Stimulated activated CD4-positive, alpha-beta T cell treated with anti-CD3 and anti-CD28 coated beads, Interleukin-4, amount 100 ng/mL, for 4 hours (primary cell): ENCODE measurements at places on chromosomes 7 and 10.

- DNase-seq: no peak
Measured at GRCh38 chr10:43218951-43219837, 47.7 kb downstream of the RASGEF1A start.

DNA sequence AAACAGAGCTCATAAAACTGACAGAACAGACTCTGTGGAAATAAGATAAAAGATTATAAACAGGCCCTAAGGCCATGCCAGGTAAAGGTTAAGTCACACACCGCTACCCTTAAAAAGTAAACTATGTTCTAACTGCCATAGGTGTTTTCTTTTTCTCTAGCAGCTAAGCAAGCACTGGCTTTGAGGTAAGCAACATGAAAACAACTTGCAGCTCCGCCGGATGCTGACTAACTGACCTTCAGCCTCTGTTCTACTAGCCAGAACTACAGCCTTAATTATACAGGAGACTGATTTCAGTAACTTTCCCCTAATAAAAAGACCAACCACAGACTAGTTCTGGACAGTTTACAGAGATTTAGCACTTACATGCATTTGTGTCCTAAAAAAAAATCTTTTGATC is 708.3 kb downstream of the CCSER2 start:
- no peak for DNase-seq

DNA sequence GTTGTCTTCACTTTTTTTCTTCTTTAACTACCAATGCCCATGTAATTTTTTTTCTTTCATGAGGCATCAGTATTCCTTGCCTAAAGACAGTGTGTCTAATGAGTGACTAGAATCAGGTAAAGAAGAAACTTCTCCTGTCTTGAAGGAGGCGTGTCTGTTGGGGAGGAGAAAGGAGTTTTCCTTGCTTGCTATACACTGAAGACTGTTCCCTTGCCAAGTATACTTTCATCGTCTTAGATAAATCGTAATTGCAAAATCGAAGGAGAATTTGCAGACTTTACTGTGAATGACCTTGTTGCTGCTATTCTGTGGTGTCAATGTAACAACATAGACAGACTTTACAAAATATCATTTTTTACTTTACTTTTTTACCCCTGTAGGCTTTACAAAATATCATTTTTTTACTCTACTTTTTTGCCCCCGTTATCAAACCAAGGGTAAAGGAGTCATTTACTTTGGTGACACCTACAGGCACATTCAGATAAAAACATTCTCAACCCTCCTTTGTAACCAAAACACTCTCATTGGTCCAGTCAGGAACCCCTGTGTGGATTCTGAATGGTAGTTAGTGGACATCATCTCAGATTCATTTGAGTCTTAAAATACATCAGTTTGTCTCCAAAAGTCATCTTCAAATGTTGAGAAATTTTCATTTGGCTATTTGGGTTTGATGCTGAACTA is 232.4 kb downstream of the AHR start:
- no peak for DNase-seq

DNA sequence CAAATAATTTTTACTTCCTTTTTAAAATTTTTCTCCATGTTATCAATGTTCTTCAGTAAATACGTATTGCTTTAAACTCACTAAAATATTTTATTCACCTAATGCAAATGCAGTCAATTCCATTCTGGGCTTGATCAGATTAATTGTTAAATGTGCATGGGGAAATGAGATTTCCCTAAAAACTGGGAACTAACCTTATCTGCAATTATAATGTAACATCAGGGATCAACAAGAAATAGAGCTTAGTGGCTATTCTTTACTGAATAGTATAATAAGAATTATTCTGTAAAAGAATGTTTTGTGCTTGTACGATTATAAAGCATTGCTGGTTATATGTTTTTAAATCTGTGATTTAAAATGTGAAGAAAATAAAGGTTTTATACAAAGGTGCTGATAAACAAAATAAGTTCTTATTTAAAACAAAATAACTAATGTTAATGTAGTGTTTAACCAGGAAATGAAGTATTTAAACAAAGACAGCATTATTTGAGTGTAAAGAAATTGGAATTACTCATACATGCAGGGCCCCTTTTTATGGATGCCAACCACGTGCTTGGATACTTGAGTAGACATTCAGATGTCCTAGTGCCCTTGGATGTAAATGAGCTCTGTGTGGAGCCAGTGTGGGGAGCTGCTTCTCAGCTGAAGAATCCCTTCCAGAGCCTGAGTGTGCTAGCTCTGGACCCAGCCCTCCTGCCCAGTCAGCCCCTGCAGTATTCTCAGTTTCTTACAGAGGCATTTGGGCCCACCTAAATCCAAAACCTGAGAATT is 84.2 kb downstream of the REEP3 start:
- DNase-seq: no peak

DNA sequence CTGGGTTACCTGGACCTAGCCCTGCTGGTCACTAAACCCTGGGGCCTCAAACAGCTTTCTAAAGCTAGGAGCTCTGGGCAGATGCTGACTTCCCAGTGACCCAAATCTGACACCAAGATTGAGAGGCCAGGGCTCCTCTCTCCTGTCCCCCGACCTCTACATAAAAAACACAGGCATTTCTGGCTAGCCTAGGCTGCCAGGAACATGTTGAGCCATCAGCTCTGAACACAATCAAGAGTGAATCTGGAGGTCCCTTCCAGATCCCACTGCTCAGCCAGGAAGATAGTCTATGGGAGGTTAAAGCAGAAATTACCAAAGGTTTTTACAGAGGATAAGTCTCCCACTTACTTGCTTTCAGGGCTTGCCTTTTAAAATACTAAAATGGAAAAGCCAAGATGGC is 22.1 kb upstream of the PDE1C start:
- DNase-seq: no peak

GRCh38 chr7:25353196-25353595 is 124.9 kb upstream of the NPVF start:
- no peak for DNase-seq

- DNase-seq: no peak
Measured at GRCh38 chr7:103391150-103391549, 43.7 kb downstream of the PSMC2 start.

GRCh38 chr10:45612741-45613140 is 59.8 kb downstream of the ZFAND4 start:
- DNase-seq: no peak

DNA sequence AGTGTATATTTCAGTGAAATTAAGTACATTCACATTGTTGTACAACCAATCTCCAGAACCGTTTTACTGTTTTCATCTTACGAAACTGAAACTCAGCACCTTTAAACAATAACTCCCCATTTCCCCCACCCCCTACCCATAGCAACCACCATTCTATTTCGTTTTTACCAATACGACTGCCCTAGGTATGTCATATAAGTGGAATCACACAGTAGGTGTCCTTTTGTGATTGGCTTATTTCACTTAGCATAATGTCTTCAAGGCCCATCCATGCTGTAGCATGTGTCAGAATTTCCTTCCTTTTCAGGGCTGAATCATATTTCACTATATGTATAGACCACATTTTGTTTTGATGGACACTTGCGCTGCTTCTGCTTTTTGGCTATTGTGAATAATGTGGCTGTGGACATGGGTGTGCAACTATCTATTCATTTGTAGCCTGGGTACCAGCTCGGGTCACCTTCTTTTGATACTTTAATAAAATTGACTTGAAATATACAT is 34.3 kb upstream of the DLG5 start:
- DNase-seq: no peak

GRCh38 chr10:24718031-24718855 is 5.4 kb downstream of the ARHGAP21 start:
- no peak for DNase-seq

GRCh38 chr10:110522365-110522988 is 24.8 kb downstream of the DUSP5 start:
- DNase-seq: no peak

GRCh38 chr10:124949543-124949942 is 7.6 kb downstream of the ZRANB1 start:
- no peak for DNase-seq

DNA sequence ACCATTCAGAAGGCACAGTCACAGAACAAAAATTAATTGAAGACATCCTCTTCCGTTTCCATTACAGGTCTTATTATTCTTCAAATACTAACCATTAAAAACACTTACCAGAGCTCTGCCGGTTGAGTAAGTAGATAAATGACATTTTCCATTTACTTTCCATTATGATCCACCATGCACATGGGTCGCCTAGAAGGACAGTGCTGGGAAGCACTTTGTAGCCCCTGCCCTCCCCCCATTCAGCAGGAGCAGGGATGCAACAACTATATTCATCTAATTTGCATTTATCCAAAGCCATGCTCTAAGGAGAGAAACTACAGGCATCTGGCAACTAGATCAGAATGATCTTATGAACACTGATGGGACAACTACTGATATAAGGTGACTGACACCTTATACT is 76.8 kb upstream of the AFAP1L2 start:
- DNase-seq: no peak

- no peak for DNase-seq
Measured at GRCh38 chr10:123429706-123430221, 236.4 kb upstream of the GPR26 start.

- no peak for DNase-seq
Measured at GRCh38 chr10:22367471-22367870, 22.2 kb downstream of the SPAG6 start.

- no peak for DNase-seq
Measured at GRCh38 chr7:70037171-70037933, 439.1 kb downstream of the AUTS2 start.

GRCh38 chr10:97689559-97690020 is 2.5 kb upstream of the AVPI1 start:
- DNase-seq: no peak

DNA sequence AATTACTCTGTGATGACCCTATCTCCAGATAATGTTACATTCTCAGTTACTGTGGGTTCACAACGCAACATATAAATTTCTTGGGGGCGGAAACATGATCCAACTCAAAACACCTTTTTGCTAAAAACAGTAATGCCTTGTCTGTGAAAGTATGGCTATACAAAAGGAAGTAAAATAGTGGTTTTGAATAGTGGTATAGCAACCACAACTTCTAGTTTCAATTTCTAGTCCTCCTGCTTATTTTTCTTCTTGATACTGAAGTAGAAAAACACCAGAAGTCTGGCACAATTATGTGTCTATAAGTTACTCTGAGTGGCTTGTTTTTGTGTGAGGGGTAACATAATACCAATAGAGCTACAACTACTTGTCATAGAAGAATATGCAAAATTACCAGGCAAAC is 21.5 kb upstream of the ZNF800 start:
- DNase-seq: no peak

DNA sequence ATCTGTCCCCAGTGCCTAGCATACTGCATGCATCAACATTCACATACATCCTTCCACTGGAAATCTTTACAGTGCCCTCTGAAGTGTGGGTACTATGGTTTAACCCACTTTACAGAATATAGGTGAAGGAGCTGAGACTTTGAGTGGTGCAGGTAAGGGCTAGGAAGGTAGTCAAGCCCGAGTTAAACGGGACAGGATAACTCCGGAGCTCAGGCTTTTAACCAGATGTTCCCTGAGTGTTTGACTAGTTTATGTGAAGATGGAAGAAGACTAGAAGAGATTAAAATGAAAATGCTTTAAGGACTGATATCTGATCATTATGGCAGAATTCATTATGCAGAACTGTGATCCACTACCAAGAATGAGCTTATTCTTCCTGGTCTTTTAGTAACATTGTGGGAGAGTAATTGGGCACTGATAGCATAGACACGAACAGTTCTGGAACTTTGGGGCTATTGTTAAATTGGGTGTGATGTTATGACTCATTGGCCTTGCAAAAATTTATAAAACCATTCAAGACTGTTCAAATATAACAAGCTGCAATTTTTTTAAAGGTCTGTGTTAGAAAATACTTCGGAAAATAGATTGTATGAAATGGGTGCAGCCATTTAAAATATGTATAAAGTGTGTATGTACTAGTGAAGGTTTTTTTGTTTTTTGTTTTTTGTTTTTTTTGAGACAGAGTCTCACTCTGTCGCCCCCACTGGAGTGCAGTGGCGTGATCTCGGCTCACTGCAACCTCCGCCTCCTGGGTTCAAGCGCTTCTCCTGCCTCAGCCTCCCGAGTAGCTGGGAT is 4.4 kb downstream of the CUL1 start:
- DNase-seq: no peak

- DNase-seq: no peak
Measured at GRCh38 chr7:2622869-2623697, 8.7 kb upstream of the TTYH3 start.

DNA sequence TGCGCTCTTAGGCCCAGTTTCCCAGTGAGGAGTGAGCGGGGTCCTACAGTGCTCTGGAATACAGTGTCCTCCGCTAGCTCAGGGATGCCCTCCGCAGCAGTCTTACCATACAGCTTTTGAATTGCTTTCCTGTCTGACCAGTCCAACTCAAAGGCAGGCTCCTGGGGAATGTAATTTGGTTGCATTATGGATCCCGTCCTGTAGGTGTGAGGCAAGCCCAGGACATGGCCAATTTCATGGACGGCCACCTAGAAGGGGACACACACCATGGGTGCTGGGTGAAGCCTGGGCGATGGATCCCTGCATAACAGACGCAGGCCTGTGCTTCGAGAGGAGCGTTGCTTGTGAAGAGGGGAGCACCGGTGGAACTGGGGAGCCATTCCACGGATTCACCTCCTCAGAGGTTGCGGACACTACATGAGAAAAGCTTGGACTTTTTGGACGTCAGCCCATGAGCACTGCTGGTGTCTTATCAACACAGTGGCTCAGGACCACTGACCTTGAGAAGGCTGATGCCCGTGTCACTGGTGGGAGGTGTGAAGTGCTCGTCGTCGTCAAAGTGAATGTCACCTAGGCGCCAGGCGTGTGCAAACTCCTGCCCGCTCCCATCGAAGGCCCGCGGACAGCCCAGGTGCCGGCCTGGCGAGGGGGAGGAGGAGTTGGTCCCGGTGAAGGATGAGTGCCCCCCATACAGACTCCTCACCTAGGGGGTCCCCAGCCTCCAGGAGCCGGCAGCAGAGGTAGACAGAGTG is 3.3 kb downstream of the MMP21 start:
- no peak for DNase-seq

DNA sequence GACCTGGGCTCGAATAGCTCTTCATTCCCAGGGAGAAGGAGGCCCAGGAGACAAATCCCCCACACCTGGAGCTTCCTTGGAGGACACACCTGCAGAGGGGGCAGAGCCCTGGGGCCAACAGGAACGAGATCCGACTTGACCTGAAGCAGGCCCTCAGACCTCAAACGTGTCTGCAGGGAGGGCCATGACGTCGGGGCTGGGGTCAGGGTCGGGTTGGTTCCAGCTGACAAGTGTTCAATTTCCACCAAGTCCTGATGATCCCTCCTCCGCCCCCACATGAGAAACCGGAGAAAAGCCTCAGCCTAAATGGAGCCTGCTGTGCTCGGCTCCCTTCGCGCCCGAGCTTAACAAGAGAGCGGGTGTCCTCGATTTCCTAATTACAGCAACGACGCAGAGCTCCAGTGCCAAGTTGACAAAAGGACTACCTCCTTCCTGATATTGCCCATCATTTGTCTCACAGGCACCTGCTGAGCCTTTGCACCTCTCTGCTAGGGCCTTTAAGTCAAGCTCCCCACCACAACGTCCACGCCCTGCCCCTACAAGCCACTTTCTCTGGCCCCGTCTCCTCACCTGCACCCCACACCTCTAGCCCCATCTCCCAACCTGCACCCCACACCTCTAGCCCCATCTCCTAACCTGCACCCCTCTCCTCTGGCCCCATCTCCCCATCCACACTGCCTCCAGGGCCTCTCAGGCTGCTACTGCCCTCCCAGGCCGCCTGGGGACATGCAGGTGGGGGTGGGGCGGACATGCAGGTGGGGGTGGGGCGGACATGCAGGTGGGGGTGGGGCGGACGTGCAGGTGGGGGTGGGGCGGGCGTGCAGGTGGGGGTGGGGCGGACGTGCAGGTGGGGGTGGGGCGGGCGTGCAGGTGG is 519.4 kb downstream of the GLRX3 start:
- no peak for DNase-seq

- DNase-seq: no peak
Measured at GRCh38 chr10:132444877-132445351, 47.9 kb downstream of the PWWP2B start.
